ENCODE measurements at places on chromosomes 13 and 19.

GRCh38 chr19:46721269-46722003 is 4.5 kb upstream of the PRKD2 start:
- DNase-seq = no peak

GRCh38 chr19:49336482-49337266 is 1.5 kb downstream of the CD37 start:
- DNase-seq = no peak

GRCh38 chr13:39822437-39822836 is 167.0 kb downstream of the COG6 start:
- no peak for DNase-seq

GRCh38 chr13:104286566-104287290 is 1220.5 kb upstream of the SLC10A2 start:
- no peak for DNase-seq

DNA sequence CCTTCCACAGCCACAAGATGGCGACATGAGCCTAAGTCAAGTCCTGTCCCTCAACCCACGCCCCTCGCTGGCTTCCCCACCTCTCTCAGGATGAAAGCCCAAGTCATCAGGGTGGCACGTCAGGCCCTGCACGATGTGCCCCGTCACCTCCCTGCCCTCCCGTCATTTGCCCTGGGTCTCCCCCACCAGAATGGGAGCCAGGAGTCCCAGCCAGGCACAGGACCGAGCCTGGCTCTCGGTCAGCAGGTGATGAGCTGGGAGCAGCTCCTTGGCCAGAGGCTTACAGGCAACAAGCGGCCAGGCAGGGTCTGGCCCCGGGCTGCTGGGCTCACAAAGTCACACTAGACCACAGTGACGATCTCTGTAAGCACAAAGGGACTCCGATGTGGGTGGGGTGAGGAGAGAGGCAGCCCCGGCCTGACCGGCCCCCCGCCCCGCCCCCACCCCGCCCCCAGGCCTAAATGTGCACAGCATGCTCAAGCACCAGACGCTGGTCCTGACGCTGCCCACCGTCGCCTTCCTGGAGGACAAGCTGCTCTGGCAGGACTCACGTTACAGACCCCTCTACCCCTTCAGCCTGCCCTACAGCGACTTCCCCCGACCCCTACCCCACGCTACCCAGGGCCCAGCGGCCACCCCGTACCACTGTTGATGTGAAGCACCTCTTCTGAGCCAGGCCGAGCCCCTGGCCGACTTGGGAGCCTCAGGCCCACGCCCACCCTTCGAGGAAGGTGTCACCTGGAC is 7.3 kb downstream of the MRPL4 start:
- DNase-seq = no peak

DNA sequence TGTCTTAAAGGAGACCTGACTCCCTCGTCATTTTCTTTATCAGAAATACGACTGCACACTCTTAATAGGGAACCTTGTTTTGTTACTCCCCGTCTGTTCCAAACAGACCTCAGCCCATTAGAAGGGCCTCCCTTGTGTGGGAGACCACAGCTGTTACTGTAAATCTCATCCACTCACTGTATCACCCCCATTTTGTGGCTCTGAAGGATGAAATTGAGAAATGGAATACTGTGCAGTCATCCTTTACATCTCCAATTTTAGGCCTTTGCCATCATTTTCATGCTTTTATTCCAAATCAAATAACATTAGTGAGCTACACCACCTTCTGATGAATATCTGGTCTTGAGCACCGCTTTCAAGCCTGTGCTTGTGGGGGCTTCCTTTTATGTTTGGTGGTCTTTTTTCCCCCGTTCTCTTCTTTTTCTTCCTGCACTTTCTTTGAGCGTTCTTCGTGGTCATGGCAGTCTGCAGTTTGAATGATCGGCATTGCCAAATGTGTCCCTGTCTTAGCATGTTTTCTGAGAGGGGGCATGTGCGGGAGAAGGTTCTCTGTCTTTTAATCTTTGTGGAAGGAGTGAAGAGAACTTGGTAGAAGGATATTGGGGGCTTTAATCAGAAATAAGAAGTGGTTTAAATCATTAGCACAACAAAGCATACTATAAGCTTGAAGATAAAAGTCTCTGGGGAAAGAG is 65.8 kb downstream of the GGACT start:
- no peak for DNase-seq

DNA sequence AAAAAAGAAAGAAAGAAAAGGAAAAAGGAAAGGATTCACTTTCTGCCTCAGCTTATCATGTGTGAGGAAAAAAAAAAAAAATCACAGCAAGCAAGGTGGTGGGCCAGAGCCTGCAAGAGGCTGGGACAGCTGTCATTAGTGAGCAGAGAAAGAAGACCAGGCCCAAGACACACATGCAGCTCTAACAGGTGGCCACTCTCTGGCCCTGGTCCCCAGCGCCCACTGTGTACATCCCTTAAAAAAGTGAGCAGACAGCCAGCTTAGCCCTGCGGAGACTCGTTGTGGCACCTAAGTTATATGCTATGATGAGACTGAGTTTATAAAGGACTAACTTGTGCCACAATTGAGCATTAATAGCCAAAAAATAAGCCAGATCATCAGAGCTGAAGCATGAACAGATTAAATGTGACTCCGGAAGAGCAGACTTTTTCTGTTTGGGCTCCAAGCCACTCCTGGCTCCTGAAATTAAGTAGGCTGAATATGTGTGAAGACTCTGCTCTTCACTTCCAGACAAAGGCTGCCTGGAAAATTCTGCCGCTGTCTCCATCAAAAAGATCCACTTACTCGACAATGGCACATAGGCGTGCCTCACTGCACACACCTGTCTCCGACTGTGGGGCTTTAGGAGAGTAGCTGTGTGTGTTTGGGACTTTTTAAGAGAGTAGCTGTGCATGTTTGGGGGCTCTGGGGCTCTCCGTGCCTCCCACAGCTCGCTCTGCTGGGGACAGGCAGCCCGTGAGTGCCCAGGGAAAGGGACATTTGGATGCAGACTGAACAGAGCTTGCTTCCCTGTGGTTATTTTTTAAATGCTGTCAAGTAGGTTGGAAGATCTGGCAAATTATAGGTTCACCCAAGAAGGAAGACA is 55.0 kb downstream of the LATS2 start:
- no peak for DNase-seq

DNA sequence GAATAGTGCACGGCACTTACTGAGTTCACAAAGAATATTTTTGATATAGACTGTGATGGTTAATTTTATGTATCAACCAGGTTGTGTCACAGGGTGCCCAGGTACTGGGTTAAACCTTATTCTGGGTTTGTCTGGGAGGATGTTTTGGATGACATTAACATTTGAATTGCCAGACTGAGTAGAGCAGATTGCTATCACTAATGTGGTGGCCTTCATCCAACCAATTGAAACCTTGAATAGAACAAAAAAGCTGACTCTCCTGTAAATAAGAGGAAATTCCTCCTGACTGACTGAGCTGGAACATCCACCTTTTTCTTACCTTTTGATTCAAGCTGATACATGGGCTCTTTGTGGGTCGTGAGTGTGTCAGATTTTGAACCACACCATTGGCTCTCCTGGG is 1424.4 kb upstream of the MIR17HG start:
- DNase-seq = no peak

DNA sequence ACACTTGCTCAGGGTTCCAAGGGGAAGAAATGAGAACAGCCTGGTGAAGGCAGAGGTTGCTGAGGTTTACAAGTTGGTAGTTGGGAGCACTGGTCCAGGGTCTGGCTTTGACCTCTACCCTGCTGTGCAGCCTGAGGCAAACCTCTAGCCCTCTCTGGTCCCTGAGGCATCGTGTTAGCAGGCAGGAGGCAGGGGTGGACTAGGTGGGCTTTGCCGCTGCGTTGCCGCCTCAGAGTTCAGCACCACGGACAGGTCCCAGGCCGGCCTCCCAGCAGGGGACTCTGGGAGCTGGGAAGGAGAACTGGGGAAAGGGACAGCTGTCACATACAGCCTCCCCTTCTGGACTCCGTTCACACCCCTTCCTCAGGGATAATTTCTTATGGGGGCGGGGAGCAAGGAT is 3.1 kb downstream of the NCAN start:
- no peak for DNase-seq

Data from left renal pelvis (tissue), 4 donors.